ENCODE measurements at places on chromosomes 11 and 22.

- no peak for DNase-seq
These were observed 3.4 kb upstream of the WBP2NL start for GRCh38 chr22:41995211-41995610.

GRCh38 chr22:44951510-44951816, 58.3 kb downstream of the PHF21B start:
- DNase-seq: no peak

GRCh38 chr11:82892611-82893169, 7.5 kb downstream of the PRCP start:
- DNase-seq: no peak

GRCh38 chr22:49278340-49278739, 549.3 kb downstream of the BRD1 start:
- DNase-seq: no peak

GRCh38 chr11:84117394-84117793, 831.2 kb upstream of the CCDC90B start:
- no peak for DNase-seq

DNA sequence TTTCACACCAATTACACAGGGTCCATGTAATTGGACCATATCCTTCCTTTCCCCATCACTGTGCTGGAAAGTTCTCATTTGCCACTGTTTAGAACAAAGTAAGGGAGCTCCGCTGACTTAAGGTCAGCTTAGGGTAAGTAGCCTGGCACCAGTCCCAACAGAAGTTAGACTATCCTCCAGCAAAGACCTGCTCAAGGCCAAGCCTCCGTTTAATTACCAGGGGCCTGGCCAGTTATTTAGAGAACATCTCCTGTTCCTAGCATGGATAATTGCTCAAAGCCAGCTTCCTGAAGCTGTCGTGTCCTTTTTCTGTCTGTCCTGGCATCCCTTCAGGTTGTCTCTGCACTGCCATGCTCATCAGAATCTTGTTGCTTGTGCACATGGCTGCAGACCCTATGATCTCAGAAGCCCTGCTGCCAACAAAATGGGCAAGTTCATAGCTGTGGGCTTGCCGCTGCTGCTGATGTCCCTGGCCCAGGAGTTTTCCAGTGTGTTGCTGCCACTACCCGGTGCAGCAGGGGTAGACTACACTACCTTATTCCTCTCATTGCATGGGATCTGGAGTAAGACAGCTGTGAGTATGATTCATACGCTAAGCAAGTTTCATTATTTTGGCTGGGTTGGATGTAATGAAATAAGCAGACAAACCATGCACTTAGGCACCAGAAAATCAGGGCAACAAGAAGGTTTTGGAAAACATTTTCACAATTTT, 8.1 kb downstream of the OR8A1 start:
- no peak for DNase-seq

DNA sequence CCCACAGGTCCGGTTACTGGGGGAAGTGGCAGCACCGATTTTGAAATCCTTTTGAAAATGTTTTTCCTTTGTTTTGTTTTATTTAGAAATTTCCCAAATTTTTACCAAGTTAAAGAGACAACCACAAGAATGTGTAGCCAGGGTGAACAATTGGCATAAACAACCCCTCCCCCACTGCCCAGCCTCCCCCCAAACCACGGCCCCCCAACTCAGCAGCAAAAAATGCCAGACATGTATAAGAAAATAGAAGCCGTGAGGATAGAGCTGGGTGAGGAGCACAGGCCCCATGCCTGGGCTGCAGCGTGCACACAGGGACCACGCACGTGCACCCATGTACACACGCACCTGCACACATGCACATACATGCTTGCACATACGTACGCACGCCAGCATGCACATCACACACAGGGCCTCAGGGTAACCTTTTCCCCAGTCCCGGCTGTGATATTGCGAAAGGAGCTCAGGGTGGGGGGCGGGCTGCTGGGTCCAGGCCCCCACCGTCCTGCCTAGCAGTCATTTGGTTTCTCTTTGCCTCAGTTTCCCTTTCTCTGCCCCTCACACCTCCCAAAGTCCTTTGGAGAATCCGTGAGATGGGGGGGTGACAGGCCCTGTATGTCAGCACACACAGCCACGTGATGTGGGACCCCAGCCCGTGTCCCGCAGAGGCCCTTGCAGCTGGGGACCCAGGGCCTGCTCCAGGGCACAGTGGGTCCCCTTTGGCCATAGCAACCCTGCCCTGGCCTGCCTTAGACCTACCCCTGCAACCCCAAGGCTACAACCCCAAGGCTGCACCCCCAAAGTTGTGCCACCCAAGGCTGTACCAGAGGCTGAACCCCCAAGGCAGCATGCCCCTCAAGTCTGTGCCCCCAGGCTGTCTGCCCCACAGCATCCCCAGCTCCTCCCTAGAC, 42.9 kb downstream of the IGF2 start:
- no peak for DNase-seq

DNA sequence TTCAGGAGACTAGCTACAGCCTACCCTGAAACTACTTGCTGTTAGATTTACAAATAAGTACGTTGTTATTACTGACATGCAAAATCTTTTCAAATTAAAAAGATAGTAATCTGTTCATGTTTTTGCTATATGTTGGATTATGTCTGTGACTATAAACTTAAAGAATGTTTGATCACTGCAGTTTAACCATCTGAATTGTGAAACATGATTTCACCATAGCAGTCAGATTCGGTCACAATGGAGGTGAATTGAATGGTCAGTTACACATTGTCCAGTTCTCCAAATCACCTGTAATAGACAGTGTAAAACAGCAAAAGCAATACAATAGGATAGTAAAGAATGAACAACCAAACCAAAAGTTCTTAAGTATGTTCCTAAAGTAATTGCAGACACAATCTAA, 43.3 kb downstream of the CCDC83 start:
- DNase-seq: no peak

DNA sequence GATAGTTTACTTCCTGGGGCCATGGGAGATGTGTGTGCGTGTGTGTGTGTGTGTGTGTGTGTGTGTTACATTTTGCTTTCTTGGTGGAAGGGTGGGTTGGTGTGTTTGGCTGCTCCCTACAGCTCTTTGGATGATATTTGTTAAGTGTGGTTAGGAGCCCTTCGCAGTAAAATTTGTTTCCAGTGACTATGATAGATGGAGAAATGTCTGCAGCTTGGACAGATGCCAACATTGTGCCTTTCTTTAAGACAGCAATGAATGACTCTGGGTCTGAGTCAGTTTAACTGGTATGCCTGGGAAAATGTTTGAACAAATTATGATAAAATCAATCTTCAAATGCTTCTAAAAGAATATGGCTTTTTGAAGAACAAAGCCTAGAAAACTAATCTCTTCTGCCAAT, 102.7 kb upstream of the TRPC6 start:
- DNase-seq: no peak

- no peak for DNase-seq
These were observed 87.6 kb downstream of the STIM1 start for GRCh38 chr11:3942956-3943497.

- DNase-seq: peak; percentile 29
These were observed 95.0 kb downstream of the SWAP70 start for GRCh38 chr11:9758637-9759518.

Measured in stimulated activated CD4-positive, alpha-beta T cell treated with anti-CD3 and anti-CD28 coated beads, TNF-alpha, amount 100 ng/mL, for 24 hours (primary cell).